ENCODE measurements at places on chromosomes 16 and 17.
A peak's percentile ranks its signal among the peaks of the same experiment; 100 is the strongest.

DNA sequence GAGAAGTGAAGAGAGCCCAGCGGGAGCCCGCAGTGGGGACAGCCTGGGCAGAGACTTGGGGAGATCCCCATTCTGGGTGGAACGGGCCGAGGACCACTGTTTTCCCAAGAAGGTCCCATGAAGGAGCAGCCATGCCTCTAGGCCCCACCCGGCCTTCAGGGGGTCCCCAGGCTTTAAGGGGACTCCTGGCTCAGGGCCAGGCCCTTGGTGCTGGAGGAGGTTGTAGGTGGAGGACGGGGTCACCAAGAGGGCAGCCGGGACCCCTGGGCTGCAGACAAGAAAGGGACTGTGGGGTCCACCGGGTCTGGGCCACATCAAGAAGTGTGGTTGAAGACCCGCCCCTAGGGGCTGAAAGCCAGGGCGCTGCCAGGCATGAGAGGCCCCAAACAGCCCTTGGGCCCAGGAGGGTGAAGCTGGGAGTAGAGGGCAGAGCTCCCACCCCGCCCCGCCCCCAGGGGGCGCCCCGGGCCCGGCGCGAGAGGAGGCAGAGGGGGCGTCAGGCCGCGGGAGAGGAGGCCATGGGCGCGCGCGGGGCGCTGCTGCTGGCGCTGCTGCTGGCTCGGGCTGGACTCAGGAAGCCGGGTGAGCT lies at the start of gene PRSS21:
Gene PRSS21 (plus strand): TSS at position 487 of the 589 bp plus-strand sequence. CDS start 32 bp downstream, at position 519.
- DNase-seq: no peak

- DNase-seq: peak; percentile 65
Measured at GRCh38 chr17:44314869-44315661, 6.7 kb downstream of the RUNDC3A start.

GRCh38 chr16:647173-647902 lies 1.8 kb upstream of the WDR90 start:
- no peak for DNase-seq

DNA sequence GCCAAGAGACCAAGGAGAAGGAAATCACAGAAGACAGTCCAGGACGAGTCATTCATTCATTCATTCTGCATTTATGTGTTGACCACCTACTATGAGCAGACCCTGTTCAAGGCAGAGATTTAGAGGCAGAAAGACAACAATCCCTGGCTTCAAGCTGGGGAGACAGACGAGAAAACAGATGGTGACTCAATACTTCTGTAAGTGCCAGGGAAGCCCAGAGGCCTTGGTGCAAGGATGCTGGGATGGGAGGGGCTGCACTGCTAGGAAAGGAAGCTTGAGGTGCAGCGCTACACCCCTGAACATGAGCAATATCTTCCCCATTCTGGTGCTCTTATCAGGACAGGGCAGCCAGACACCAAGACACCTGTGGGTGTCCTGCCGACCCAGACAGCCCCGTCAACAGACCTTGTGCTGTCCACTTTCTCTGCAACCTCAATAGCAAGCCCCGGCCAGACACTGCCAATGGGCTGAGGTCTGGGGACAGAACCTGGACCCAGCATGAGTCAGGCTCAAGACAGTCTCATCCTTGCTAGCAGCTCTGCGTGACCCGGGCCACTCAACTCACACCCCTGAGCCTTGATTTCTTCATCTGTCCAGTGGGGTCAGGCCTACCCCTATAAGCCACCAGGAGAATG lies 163.5 kb downstream of the COPRS start:
- DNase-seq: no peak

GRCh38 chr17:62750631-62751051 lies 57.5 kb downstream of the MARCHF10 start:
- DNase-seq: no peak

GRCh38 chr17:7845359-7846062 lies 9.4 kb upstream of the TMEM88 start:
- no peak for DNase-seq

- no peak for DNase-seq
Measured at GRCh38 chr17:81399481-81400153, 4.4 kb downstream of the BAHCC1 start.

DNA sequence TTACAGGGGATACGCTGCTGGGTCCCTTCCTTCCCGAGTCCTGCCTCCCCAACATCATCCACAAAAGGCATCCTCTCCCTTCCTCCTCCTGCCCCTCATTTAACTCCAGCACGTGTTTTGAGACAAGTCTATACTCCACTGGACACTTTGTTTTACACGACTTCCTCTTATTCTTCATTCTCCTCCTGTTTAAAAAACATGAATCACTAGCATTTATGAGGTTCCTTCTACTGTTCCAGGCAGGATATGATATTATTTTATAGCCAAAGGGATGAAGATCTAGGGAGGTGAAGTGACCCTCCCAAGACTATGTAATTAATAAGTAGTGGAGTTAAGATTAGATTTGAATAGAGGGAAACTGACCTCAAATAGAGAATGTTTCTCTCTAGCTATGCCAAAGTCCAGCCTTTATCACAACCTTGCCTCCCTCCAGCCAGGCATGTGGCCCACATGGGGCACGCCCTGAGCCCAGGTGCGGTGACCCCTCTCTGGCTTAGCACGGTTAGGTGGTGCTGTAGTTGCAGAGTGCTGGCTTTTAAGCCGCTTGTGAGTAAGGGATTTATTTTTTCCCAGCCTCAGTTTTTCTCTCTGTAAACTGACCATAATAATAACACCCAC lies 1.3 kb upstream of the HSD17B2 start:
- no peak for DNase-seq

GRCh38 chr17:81076141-81076679 lies 41.3 kb downstream of the BAIAP2 start:
- DNase-seq: no peak

GRCh38 chr16:70689970-70690891 lies 4.4 kb upstream of the MTSS2 start:
- no peak for DNase-seq

GRCh38 chr17:69749911-69750310 lies 325.1 kb upstream of the KCNJ16 start:
- DNase-seq: no peak

GRCh38 chr17:57833179-57833939 lies 16.5 kb downstream of the MRPS23 start:
- peak; percentile 83 for DNase-seq

GRCh38 chr17:44314031-44314430 lies 5.6 kb downstream of the RUNDC3A start:
- DNase-seq: no peak

DNA sequence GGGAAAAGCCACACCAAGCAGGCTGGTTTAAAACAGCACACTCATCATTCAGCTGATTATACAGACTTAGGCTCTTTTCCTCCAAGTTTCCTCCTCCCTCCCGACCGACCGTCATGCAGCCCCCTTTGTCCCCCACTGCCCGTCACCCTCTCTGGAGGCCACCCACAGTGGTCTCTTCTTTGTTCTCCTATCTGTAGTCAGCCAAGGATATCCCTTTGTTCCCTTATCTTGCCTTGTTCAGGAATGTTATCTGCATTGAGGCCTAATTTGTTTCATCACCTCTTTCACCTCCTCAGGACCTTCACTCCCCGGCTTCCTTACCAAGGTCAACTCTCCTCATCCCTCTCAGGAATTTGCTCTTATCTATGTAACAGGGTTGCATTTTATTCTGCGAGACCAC lies 186.4 kb upstream of the CDH13 start:
- DNase-seq: no peak

- no peak for DNase-seq
Measured at GRCh38 chr17:59815965-59816364, 76.8 kb downstream of the TUBD1 start.

DNA sequence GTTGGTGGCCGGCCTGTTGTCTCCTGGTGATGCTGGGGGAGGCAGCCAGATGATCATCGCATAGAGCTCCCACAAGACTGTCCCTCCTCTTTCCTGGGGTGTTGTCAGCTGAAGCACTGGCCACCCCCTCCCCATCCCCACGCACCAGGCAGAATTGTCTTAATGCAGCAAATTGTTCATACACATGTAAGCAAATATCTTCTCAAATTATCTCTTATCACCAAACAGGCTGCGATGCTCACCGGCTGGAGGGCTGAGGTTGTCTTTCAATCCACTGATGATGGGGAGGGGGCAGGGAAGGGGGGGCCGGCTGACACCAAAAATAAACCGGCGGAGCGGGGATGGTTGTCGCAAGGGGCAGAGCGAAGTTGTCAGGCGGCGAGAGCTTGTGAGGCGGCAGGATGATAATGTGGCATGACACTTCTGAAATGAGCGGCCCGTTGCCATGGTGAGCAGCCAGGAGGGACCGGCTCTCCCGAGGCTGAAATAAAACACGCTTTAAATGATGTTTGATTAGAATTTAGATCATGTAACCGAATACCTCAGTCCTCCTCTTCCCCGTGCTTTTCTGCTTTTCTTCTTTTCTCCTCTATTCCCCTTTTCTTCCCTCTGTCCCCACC lies 59.8 kb downstream of the MRM1 start:
- DNase-seq: peak; percentile 19

GRCh38 chr16:4976611-4977145 lies 18.5 kb downstream of the SEC14L5 start:
- DNase-seq: no peak

GRCh38 chr16:85421338-85422195 lies 191.6 kb upstream of the GSE1 start:
- peak; percentile 52 for DNase-seq

GRCh38 chr16:51674615-51675014 lies 523.5 kb upstream of the SALL1 start:
- no peak for DNase-seq
